ENCODE measurements at places on chromosomes 4 and X.

- DNase-seq = no peak
These were observed 1255.7 kb downstream of the ADGRL3 start for GRCh38 chr4:62455871-62456270.

DNA sequence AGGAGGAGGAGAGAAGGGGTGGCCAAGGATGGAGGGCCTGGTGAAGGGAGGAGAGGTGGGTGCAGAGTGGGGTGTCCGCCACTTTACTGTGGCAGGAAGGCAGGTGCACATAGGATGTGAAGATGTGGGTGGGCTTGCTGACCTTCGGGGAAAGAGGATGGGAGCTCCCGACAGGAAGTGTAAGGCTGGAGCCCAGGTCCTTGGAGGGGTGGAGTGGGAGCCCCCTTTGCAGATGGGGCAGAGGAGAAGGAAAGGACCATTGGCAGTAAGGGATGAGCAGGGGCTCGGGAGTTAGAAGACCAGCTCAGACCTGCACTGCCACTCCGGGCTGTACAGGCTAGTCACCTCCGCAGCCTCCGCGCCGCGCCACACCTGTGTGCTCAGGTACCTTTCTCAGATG is 89.5 kb downstream of the EVC start:
- DNase-seq = no peak

- DNase-seq = no peak
These were observed 162.3 kb upstream of the PSAPL1 start for GRCh38 chr4:7596918-7597606.

GRCh38 chr4:4395849-4396627 is 9.1 kb downstream of the NSG1 start:
- peak; percentile 48 for DNase-seq

- DNase-seq = peak; percentile 2
These were observed 356.0 kb upstream of the RASGEF1B start for GRCh38 chr4:81827577-81828202.

DNA sequence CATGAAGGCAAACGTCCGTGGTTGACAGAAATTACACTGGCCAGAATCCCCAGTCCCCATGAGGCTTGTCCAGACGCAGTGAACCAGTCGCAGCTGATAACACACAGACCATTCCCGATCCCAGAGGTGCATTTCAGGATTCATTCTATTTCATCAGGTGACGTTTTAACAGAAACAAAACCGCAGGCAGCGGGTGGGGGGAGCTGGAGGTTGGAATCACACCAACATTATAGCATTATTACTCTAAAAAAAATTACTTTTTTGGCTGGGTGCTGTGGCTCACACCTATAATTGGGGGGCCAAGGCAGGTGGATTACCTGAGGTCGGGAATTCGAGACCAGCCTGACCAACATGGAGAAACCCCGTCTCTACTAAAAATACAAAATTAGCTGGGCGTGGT is 25.2 kb downstream of the NOP14 start:
- no peak for DNase-seq

DNA sequence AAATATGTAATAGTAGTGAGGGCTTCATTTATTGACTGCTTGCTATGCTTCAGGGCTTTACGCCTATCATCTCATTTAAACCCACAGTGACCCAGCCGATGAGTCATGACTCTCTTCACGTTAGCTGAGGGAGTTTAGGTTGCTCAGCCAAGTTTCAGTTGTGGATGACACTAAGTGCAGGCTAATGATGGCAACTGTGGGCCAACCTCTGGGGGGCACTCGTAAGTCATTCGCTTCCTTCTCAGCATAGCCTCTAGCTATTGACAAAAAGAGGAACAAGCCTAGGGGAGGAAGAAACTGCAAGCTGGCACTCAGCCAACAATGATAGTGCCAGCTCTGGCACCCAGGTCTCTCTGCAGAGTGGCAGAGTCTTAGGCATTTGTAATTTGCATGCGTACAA is 325.0 kb downstream of the ARHGAP10 start:
- DNase-seq = peak; percentile 84

Measured in GM23248 (cell line).